ENCODE measurements at places on chromosomes 11 and 22.
A peak's percentile ranks its signal among the peaks of the same experiment; 100 is the strongest.

DNA sequence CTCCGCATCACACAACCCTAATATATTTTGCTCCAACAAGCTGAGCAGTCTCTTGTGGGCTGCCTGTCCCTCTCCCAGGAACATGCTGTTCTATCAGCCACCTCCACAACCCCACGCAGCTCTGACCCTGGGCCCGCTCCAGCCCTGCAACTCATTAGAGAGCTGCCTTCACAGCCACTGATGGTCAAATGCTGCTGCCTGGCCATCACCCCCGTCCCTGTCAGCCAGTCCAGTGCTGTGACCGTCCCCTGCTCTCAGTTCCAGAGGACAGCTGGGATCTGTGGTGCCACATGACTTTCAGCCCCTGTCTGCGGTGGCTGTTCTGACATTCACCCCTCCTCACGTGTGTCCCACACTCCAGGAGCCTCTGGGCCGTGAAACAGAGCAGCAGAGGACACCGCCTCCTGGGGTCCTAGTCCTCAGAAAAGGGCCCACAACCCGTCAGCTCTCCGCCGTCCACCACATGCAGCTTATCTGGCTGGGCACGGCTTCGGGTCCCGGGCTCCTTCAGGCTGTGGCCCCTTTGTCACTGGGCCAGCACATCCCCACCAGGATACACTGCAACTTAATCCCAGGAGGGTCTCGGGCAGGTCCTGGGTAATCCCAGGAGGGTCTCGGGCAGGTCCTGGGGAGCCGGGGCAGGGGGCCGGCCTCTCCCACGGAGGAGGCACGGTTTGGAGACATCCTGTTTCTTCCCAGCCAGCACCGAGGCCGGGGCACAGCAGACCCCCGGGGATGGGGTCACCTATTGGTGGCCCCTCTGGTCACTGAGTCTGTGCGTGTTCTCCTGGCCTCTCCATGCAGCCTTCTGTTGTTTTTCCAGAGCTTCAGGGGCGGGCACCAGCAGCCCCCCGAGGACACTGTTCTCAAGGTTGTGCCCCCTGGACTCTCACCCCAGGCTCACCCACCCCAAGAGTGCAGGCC lies 15.1 kb downstream of the CRELD2 start:
- DNase-seq, result no peak

GRCh38 chr22:26737262-26737661 lies 79.9 kb downstream of the MIAT start:
- DNase-seq, result no peak

- DNase-seq, result no peak
These were observed 93.4 kb downstream of the CEP164 start for GRCh38 chr11:117421041-117421440.

DNA sequence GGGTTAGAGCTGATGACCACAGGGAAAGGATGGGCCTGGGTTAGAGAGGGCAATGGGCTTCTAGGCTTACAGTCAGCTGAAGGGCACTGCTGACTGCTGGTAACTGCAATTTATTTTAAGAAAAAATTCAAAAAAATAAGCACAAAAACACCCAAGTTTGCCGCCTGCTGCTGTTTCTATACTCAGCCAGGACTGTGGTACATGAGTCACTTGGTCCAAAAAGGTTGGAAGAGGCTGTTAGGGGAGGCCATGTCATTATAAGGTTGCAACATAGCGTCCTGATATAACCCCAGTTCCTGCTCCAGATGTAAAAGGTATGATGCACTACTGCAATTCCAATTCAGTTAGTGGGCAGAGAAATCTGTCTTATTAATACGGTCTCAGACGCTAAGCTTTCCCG lies 98.9 kb downstream of the ETS1 start:
- DNase-seq, result no peak

DNA sequence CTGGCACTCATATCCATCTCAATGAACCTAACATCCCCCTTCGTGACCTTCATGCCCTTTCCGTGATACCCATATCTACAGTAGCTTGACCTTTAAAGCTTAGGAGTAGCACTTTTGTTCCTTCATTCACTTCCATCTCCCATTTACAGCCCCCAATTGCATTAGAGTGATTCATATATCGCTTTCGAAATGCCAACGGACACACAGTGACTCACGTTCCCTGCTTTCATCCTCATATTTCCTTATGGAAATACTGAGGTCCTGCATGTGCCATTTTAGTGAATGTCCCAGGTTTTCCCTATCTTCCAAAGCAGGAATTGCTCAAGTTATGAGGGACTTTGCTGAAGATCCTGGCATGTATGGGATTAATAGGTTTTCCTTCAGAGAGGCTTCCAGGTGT lies 44.3 kb upstream of the CEP126 start:
- no peak for DNase-seq

DNA sequence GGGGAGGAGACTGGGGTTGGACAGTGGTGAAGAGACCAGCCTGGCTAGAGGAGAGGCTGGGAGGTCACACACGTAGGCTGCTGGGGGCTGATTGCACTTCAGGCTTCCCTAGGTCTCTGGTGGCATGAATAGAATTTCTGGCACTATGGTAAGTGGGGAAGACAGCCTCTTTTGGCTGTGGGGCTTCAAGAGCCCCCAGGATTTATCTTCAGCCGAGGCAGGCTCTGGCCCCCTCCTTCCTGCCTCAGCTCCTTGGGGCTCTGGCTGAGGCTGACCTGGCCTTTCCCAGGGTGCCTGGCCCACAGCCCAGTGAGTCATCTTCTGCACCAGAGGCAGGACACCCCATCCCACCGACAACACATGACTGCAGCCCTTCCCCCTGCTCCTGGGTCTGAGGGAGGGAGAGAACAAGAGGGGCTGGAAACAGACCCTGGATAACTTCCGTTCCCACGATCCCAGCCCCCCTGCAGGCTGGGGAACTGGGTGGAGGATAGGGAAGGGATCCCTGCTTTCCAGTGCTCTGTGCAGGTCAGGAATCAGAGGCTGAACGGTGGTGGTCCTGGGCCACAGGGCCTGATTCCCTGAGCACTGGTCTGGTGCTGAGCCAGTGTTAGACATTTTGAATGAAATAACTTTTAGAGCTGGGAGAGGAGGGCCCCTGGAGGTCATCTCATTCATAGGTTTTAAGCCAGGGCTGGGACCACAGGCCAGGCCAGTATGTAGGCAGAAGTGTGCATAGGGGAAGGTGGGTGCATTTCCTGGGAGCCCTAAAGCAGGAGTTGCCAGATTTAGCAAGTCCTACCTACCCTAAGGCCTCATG lies 26.5 kb downstream of the ARHGEF17 start:
- no peak for DNase-seq

- DNase-seq, result no peak
These were observed 110.2 kb upstream of the SESN3 start for GRCh38 chr11:95341221-95341620.

GRCh38 chr22:20009582-20010306 lies 6.9 kb downstream of the ARVCF start:
- no peak for DNase-seq

GRCh38 chr11:26867286-26867685 lies 126.6 kb upstream of the FIBIN start:
- no peak for DNase-seq

DNA sequence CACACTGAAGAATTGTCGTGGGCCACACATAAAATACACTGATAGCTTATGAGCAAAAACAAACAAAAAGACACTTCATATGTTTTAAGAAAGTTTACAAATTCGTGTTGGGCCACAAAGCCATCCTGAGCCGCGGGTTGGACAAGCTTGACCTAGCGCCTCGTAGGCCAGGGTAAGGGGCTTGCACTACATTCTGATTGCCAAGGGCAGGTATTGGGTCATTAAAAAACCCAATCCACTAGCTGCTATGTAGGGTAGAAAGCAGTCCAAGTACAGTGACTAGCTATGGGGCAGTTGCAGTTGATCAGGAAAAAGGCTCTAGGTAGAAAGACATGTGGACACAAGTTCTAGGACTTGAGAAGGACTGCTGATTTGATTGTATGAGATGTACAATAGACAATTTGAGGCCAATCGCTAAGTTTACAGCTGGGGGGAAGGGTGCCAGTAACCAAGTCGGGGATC lies 14.0 kb downstream of the KDELR3 start:
- no peak for DNase-seq

DNA sequence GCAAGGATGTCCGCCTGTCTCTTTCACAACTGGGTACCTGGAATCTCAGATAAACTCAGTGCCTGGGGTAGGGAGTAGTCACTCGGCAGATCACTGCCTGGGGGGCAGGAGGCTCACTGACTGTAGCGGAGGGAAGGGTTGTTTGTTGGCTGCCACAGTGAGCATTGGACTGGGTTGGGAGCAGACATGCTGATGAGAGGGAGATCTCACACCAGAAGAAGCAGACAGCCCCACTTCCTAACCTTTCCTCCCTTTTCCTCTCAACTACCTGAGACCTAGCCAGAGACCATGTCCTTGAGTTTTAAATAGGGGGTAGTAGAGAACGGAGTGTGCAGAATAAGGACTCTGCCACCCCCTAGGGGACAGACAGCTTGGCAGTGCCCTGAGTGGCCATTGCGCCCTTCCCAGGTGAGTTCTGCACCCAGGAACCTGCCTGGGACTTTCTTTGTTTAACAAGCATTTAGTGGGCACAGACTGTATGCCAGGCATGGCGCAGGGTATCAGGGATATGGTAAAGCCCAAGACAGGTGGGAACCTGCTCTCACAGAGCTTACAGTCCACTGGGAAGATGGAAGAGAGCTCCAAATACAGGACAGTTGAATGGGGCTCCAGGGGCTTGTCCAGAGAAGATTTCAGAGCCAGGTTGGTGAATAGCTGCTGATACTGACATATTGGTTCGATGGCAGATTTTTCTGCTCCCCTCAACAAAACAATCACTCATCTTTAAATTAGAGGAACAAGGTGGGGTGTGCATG lies 115.7 kb upstream of the NNMT start:
- no peak for DNase-seq

DNA sequence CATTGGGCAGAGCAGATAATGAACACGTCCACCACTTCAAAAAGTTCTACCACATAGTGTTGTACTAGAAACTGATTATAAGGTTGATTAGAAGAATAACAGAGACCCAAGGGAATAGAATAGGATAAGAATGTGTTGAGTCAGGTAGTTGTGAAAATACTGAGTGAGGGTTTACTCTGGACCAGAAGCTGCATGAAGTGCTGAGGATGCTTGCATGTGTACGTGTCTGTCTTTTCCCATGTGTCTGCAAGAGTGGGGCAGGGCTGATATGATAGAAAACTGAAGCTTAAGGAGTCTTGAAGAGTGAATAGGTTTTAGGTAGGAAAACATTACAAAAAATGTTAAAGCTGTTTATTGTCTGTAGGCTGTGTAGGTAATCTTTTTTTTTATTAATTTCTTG lies 20.6 kb downstream of the TRPC6 start:
- no peak for DNase-seq

GRCh38 chr11:96841792-96842191 lies 452.0 kb downstream of the JRKL start:
- DNase-seq, result no peak

DNA sequence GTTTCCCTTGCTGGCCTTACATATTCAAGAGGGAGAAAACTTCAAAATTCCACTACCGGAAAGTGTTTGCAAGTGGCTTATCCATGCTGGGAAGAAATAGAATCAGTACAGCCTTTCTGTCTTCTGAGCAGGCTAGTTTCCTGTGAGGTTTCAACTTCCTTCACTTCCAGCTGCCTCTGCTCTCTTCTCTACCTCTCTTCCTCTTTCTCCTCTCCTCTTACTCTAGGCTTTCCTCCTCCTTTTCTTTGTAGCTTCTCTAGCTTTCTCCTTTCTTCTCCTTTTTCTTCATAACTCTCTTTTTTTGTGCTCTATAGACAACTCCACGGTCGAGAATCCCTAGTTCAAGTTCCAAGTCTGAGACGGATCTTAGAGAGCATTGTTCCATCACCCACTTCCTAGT lies 421.8 kb downstream of the ETS1 start:
- no peak for DNase-seq

DNA sequence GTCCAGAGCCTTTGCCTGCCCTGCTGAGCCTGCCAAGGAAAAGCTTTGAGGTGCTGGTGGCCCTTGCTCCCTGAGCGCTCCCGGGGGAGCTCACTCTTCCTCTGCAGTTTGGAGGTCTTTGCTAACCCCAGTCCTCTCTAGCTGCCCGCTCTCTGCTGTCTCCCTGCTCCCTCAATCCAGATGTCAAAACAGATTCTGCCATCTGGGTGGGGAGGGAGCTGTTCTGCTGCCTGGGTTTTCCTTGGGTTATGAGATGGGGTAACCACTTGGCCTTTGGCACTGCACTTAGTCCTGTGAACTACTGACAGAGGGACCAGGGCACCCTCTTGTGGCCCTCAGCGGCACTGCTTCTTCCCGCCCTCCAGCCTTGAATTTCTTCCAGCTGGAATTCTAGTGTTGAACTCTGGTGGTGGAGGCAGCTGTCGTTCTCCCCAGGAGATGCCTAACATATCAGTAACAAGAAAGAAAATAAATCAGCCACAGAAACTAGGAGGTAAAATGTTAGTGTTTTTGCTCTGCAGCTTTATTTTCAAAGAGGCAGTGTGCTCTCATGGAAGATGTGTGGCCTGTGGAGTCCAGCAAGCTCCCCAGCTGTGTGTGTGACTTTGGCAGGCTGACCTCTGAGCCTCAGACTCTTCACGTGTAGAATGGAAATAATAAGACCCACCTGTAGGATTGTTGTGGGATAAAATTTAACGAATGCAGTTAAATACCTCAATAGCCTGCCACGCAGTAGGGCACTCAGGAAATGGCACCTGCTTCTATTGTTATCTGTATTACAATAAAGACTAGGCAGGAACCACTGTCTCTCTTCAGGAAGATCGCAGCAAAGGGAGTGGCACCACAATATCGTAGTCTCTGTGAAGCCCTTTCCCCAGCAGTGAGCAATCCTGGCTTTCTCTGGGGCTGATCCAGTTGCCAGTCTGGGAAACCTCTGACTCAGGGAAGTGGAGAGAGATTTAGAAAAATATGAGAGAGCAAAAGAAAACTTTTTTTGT lies 23.4 kb downstream of the ARFGAP2 start:
- peak; percentile 51 for DNase-seq

DNA sequence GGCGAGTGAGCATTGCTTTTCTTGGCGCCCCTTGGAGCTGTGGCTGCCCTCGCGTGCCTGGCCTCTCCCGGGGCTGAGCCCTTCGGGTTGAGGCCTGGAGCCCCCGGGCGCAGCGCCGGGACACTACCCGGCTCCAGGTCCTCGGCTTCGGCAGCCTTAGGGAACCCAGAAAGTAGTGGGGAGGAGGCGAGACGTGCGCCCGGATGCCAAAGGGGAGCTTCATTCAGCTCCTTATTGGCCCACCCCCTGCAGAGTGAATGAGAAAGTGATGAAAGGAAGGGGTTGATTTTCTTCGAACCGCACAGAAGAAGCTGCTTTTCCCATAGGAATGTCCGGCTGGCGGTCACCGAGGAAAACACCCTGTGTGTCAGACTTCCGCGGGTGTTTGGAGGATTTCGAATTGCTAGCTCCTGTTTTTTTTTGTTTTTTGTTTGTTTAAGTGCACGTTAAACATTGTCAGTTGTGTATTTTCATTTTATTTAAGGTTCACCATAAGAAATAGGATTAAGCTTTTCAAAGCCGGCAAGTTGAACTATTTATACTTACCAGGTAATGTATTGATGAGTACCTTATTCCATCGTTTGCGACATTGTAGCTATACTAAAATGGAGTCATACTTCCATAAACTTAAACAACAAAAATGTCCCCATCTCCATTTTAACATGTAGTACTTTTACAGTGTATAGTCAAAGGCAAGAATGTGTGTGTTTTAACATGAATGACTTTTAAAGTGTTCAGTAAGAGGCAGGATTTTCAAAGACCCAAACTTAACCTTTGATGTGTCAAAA lies 841 bp upstream of the EIF4G2 start:
- no peak for DNase-seq
